ENCODE measurements at places on chromosomes 4 and X. TPM values are rescaled to one million over a fixed set of nuclear protein-coding genes. Genes with fewer than 3 reads are reported as not detected.

GRCh38 chrX:154661170-154661569 is 7.8 kb upstream of the CTAG2 start:
- no peak for DNase-seq

DNA sequence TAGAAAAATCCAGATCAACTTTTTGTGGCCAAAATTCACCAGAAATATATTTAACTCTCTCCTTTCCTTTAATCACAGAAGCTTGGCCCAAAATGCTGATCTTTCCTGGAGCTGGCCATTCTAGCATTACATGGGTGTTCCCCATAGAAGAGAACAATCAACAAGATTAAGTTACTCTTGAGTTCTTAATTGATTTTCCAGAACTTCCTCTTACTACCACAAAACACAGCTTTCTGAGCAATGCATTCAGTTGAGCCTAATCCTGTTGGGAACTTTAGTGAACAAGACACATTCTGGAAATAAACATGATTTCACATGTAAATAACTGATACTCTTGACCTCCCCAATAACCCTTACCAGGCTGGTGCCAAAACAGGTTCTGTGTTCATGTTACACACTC is 45.4 kb upstream of the STIM2 start:
- DNase-seq: no peak

- DNase-seq: no peak
Measured at GRCh38 chr4:25343671-25344070, 31.1 kb downstream of the ZCCHC4 start.

GRCh38 chr4:119690871-119691270 is 62.3 kb upstream of the PDE5A start:
- no peak for DNase-seq

GRCh38 chr4:182343453-182343852 is 100.3 kb downstream of the TENM3 start:
- DNase-seq: no peak

GRCh38 chr4:119032921-119033685 is 102.5 kb upstream of the MYOZ2 start:
- DNase-seq: no peak

GRCh38 chrX:40323977-40324376 is 226.2 kb upstream of the BCOR start:
- no peak for DNase-seq

DNA sequence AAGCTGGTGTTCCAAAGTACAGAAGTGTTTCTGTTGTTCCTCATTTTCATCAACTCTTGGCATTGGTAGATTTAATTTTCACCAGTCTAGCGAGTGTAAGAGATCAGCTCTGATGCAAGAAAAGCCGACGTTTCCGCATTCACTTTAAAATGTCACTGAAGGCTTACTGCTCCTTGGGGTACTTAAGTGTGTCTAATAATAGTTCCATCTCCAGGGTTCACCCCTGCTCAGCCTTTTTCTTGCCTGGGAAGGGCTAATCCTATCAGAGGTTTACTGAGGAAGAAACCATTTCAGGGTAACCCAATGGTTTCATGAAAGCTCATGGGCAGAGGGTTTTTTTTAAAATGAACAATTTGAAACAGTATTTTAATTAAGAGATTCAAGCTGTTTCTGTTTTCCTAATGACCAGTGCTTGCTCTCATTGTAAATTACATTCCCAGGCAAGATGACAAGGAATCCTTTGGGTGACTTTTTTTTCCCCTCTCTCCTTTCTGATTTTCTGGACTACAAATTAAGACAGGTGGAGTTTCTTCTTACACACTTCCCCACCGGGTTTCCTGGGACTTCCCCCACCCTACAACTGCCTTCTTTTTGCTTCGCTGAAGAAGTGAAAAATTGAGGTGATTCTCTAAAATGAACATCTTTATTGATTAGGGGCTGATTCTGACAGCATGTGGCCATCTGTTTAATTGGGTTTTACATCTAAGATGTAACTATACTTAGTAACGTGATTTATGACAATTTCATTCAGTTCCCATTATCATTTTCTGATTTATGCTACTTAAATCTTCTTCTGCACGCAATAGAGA is 78.7 kb upstream of the CBLL2 start:
- no peak for DNase-seq

DNA sequence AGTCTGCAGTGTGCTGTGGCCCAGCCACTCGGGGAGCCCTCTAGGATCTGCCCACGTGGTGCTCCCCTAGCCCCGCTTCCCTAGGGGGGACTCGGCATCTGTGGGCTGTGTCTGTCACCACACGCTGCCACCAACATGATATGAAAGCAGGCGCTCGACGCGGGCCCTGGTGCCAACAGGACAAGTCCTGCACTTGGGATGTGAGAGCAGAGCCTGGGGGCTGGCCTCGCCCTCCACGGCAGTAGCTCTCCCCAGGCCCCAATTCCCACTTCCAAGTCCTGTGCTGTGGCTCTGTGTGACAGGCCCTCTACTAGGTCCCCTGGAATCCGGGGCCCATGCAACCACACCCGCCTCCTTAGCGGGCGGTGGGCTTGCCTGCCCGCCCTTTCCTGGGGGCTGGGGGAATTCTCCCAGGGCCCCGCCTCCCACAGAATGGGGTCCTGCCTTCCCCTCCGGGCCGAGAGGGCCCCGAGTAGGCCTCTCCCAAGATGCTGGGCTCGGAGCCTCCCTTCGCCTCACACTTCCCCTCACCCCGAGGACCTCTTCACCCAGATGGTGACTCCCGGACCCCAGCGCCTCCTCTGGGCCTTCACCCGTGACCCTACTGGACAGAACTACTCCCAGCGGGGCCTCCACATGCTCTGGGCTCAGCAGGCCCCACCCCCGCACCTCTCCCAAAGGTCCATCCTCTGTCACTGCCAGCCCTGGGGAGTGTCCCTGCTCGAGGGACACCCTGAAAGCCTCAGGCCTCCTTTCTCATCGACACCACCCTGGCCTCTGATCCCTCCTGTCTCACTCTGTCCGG is 11.2 kb downstream of the LRPAP1 start:
- no peak for DNase-seq

GRCh38 chr4:83558059-83558653 is 22.2 kb downstream of the GPAT3 start:
- DNase-seq: no peak

- no peak for DNase-seq
Measured at GRCh38 chrX:11406109-11406765, 113.0 kb downstream of the AMELX start.

- DNase-seq: no peak
Measured at GRCh38 chr4:173834151-173834550, 304.1 kb upstream of the HAND2 start.

- DNase-seq: no peak
Measured at GRCh38 chrX:9829308-9830267, 43.4 kb downstream of the SHROOM2 start.

- DNase-seq: no peak
Measured at GRCh38 chrX:140723121-140723715, 13.7 kb downstream of the LINC00632 start.

GRCh38 chr4:25131926-25132325 is 28.3 kb downstream of the SEPSECS start:
- DNase-seq: no peak

DNA sequence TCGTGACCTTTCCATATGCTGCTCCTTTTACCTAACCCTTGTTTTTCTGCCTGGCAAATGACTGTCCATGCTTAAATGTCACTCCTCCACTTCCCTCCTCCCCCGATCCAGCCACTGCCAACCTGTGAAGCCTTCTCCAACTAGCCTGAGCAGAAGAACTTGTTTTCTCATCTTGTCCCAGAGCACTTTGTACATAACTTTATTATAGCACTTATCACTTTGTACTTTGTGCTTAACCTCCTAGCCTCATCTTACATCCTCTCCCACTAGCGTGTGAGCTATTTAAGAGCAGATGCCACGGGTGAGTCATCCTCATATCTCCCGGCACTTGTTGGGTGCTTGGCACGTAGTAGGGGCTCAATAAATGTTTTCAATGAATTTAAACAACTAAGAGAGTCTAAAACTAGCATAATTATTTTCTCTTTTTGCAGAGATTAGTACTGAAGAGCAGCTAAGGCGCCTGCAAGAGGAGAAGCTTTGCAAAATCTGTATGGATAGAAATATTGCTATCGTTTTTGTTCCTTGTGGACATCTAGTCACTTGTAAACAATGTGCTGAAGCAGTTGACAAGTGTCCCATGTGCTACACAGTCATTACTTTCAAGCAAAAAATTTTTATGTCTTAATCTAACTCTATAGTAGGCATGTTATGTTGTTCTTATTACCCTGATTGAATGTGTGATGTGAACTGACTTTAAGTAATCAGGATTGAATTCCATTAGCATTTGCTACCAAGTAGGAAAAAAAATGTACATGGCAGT is 46.9 kb downstream of the XIAP start:
- DNase-seq: no peak

- DNase-seq: no peak
Measured at GRCh38 chr4:73780834-73781233, 40.5 kb downstream of the CXCL8 start.

GRCh38 chrX:109643687-109644086 is 18.7 kb upstream of the KCNE5 start:
- no peak for DNase-seq

DNA sequence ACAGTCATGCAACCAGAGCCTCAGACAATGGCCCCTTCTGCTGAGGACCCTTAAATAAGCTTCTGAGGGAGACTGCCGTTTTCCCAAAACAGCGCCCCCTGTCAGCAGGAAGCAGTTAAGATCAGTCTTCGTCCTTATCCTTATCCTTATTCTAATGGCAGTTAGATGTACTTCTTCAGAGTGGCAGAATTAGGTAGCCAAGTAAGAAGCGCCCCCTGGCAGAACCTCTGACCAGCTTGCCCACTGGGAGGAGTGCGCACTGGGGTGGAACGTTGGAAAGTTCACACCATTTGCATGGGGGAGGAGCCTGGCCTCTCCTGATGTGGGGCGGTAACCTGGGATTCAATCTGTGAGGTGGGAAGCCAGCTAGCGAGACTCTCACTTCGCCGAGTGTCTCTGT is 133.6 kb upstream of the QRFPR start:
- DNase-seq: no peak

DNA sequence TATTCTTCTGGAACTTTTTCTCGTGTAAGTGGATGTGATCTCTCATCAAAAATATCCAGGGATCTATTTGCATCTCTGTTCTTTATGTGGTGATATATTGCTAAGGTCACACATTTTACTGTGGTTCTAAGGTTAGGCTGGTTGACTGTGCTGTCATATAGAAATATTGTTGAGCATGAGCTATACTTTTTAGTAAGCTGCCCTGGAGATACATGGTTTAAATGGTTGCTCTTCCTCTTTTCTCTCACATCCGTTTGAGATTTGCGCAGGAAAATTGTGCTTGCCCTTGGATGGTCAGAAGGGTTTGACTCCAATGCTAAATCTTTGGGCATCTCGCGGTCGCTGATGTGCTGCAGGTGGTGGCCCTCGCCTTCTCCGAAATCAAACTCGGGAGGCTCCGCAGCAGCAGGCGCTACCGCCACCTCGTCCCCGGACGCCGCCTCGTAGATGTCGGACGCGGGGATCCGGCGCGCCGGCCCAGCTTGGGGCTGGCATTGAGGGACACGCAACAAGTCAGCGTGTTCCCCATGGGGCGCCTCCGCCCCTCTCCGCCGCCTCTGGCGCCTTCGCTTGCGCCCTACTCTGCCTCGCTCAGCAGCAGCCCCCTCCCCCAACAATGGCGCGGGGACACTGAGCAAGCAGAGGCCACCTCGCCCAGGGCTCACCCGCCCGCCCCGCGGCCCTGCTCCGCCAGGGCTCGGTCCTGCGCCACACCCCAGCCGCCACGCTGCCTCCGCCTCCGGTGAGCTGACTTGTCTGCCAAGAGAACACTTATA is 154.5 kb downstream of the MSN start:
- DNase-seq: peak; percentile 5

DNA sequence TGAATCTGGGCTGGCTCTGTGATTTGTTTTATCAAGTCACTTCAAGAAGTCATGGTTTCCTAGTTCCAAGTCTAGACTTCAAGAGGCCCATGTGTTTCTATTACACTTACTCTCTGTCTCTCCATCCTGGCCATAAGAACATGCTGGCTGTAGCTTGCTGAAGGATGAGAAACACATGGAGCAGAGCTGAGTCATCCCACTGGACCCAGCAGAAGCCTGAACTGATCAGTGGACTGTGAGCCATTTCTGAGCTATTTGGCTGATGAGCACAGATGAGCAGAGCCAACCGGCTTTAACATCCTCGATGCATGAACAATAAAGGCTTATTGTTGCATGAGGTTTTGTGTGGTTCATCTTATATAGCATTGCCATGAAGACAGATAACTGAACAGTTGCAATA is 290.6 kb upstream of the BOD1L1 start:
- DNase-seq: no peak

DNA sequence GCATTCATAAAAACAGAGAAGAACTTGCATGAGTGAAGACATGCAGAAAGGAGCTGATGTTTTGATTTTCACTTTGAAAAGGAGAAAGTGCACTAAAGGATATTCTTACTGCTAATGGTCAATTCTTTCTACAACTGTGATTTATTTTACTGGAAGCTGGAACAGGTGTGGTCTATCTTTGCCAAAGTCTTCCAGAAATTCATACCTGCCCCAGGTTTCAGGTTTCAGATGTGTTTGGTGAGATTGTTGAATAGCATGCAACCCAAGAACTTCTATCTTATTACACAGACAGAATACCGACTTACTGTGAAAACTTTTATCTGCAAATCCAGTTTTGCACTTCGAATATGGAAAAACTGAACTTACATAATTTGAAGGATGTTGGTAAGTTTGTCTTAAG is 388.3 kb downstream of the PDGFC start:
- no peak for DNase-seq

DNA sequence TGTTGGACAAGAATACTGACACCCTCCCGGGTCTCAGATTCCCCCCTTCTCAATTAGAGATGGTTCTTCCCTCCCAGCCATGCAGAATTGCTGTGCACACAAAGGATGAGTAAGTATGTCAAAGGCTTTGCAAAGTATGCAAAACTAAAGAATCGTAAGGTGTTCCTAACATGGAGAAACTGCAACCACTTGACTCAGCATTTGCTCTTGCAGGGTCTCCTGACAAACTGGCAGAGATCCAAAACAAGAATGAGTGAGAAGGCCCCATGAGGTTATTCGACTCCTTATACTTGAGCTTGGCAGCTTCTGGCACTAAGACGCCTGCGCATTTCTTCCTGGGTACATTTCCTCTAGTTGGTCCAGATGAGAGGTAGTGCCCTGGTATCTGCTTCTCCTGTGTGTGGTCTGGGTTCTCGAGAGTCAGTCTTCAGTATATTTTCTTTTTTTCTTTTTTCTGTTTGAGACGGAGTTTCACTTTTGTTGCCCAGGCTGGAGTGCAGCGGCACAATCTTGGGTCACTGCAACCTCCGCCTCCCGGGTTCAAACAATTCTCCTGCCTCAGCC is 8.2 kb downstream of the FAM184B start:
- DNase-seq: no peak

The ARHGAP36 gene
- 1.7 TPM for total RNA-seq

The EDNRA gene
- 10.1 TPM for total RNA-seq

The CTAG2 gene
- not detected for total RNA-seq

The PARM1 gene
- 27.2 TPM for total RNA-seq

The MAGEA12 gene
- not detected for total RNA-seq

The CFAP47 gene
- 0.05 TPM for total RNA-seq

The ARHGAP6 gene
- total RNA-seq: 0.71 TPM

The PRKG2 gene
- 3.0 TPM for total RNA-seq

The IL21 gene
- 0.19 TPM for total RNA-seq

The TMPRSS11A gene
- 0.24 TPM for total RNA-seq

The CDKL2 gene
- 0.14 TPM for total RNA-seq

The KANTR gene
- total RNA-seq: 4.7 TPM

The SCOC gene
- total RNA-seq: 28.0 TPM

The BMPR1B gene
- 12.5 TPM for total RNA-seq
